NCI-H1930 (cell line): ENCODE measurements at places on chromosomes 12 and 14.

GRCh38 chr12:66964629-66965028, 285.8 kb upstream of the GRIP1 start:
- no peak for DNase-seq

DNA sequence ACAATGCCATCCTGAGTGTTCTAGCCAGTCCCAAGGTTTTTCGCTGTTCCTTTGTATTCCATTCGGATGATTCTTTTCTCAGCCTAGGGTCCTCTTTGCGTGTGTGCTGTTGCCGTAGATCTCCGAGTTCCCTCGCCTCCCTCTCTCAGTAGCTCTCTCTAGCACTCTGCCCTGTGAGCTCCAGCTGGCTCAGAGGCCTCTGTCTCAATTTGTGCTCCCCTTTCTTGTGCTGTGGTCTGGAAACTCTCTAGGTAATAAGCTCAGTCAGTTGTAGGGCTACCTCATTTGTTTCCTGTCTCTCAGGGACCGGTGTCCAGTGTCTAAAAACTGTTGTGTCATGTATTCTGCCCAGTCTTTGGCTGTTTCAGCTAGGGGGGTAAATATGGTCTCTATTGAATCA, 179.3 kb downstream of the PCNX1 start:
- no peak for DNase-seq

DNA sequence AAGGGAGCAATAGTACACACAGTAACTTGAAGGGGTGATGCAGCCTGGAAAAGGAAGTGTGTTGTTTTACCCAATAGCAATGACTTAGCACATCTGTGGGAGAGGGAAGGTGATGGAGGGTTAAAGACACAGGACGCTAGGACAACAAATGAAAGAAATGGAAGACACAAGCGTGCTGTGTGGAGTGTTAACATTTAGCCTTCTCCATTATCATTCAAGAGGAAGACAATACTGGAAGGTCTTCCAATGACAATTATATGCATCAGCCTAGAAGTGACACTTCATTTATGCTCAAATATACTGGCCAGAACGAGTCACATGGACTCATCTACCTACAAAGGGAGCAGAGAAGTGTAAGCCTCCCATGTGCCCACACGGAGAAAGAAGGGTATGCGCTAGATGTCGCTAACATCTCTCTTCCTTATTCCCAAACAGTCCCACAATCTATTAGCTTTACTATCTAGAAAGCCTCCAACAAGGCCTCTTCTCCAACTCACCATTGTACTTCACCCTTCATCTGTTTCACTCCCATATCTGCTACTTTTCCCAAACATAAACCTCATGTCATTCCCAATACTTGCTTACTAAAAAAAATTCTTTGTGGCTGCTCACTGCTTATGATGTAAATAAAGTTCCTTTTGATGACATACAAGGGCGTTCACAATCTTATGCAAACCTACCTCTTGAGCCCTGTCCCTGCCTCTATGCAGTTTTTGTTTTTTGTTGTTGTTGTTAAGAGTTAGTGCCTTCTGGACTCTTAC, 20.3 kb downstream of the PPM1H start:
- DNase-seq, result no peak

GRCh38 chr12:122995503-122996187, 15.2 kb downstream of the ARL6IP4 start:
- no peak for DNase-seq

- DNase-seq, result no peak
These were observed 35.3 kb downstream of the SDR9C7 start for GRCh38 chr12:56898938-56899337.

GRCh38 chr12:68102731-68103130, 56.8 kb downstream of the IFNG start:
- no peak for DNase-seq

DNA sequence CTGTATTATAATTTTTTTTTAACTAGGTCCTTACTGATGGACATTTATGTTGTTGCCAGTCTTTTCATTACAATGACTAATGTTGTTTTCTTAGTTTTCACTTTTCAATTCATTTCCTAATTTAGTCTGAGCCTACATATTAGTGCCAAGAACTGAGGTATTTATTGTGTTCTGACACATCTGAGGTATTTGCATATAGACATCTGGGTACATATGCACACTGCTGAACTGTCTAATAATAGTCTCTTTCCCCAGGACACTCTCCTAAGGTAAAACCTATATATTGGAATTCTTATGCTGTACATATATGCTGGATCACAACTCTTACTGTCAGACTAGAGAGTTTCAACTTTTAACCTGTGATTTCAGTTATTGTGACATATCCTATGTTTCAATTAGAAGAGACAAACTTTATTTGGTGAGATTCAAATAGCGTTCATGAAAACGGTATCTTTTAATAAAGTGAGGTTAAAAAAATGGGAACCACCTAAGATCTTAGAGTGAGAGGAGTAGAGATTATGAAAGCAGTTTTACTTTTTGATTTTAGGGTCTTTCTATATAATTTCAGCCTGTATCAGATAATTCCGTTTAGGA, 263.2 kb downstream of the RAD51B start:
- DNase-seq, result no peak

DNA sequence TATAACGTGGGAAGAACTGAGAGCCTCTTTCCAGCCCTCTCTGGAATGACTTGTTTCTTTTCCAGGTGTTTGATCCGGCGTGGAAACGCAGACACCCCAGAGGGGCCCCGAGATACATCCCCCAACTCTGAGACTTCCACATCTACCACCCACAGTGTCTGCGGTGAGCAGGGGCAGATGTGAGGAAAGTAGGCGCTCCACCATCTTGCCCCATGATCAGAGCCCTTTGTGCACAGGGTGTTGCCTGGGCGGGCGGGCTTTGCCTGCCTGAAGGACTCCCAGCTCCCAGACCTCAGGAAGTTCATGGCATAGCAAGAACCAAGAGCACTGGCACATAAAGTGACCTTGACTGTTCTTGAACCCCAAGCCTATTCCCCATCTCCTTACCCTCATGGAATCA, 2.8 kb downstream of the CARMIL3 start:
- DNase-seq, result no peak

- no peak for DNase-seq
These were observed 178.7 kb upstream of the SOX5 start for GRCh38 chr12:24127919-24128721.

- no peak for DNase-seq
These were observed 60.6 kb upstream of the HECTD1 start for GRCh38 chr14:31268216-31268615.

DNA sequence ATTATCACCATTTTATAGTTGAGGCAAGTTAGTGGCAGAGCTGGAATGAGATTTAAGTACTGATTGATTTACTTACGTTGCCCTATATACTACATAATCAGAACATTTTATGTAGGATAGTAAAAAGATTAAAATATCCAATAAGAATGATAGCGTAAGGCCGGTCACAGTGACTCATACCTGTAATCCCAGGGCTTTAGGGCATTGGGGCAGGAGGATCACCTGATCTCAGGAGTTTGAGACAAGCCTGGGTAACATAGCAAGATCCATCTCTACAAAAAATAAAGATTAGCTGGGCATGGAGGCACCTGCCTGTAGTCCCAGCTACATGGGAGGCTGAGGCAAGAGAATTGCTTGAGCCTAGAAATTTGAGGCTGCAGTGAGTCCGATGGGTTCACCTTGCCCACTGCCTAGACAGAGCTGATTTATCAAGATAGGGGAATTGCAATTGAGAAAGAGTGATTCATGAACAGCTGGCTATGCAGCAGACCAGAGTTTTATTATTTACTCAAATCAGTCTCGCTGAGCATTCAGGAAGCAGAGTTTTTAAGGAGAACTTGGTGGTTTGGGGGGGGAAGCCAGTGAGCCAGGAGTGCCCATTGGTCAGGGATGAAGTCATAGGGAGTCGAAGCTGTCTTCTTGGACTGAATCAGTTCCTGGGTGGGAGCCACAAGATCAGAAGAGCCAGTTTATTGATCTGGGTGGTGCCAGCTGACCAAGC, 24.7 kb upstream of the SGPP1 start:
- DNase-seq, result no peak

- DNase-seq, result no peak
These were observed 34.3 kb downstream of the ERG28 start for GRCh38 chr14:75626396-75626795.

- no peak for DNase-seq
These were observed 5.2 kb upstream of the C12orf56 start for GRCh38 chr12:64395739-64396138.

DNA sequence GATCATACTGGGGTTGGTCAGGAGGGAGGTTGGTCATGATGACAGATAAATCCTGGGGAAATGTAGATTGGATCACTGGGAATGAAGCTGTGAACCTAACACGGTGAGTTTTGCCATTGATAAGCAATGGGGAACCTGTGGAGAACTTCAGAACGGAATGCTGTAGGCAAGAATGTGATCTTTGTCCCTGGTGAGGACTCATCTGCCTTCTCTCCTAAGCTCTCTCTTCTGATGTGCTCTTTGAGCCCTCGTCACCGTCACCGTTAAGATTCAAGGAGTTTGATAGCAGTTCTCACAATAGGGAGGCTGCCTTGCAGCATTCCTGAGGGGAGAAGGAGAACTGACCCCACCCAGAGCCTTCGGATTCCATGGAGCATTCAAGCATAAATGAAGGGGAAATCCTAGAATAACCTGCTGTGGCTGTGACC, 217.6 kb downstream of the ANO6 start:
- DNase-seq, result no peak

DNA sequence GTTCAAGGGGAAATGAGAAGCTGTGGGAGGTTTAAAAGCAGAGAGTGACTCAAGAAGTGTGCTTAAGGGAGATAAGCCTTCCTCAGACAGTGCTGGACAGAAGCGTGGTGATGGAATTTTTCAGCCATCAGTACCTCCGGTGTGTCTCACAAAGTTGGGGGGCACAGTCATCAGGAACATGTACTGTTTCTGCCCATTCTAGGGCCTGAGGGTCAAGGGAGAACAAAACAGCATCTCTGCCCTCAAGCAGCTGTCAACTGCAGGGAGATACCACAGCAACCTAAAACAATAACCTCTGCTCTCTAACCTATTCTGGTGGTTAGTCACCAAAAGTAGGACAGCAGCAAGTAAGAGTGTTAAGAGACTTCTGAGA, 2.0 kb upstream of the STON2 start:
- no peak for DNase-seq

GRCh38 chr14:104577426-104577825, 2.1 kb upstream of the C14orf180 start:
- DNase-seq, result no peak

DNA sequence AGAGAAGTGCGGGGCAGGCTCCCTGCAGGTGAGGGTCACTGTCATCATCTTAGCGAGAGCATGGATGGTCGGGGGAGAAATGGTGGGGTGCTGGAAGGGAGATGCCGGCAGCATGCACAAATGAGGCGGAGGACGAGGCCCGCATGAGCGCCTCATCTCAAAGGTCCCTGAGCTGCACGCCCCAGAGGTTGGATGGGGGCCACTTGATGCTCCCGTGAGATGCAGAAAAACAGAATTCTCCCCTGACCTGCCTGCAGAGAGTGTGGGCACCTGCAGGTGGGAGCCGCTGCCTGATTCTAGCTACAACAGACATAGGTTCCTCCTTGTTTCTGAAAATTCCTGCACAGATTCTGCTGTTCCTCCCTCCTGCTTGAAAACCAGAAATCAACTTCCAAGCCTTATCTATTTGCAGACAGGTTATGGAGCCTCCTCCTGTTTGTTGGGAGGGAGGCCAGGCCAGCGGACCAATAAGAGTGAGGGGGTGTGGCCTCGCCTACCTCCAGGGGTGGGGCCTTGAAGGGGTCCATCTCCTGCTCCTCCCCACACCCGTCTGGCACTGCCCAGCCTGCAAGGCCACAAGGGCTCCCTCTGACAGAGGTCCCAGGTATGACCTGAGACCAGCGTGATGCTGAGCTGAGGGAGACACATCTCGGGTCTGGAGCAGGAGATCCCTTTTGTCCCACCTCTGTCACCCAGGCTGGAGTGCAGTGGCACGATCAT, 67.2 kb downstream of the KDM2B start:
- peak; percentile 22 for DNase-seq

- no peak for DNase-seq
These were observed 252.2 kb upstream of the FOXN3 start for GRCh38 chr14:89669193-89669592.

DNA sequence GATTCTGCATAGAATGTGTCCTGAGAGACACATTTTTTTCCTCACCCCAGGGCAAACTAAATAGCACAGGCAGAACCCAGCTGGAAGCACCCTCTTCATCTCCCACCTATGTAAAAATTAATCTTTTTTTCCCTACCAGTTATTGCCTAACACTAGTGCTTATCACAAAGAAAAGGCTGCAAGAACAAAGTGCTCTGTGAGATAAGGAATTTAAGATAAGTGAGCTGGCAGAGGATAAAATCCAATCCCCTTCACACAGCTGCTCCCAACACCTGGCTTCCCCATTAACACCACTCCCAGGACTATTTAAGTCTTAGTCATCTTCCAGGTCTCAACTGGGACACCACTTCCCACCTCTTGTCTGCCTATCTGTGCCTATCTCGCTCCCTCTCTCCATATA, 75.2 kb downstream of the TTC9 start:
- no peak for DNase-seq

DNA sequence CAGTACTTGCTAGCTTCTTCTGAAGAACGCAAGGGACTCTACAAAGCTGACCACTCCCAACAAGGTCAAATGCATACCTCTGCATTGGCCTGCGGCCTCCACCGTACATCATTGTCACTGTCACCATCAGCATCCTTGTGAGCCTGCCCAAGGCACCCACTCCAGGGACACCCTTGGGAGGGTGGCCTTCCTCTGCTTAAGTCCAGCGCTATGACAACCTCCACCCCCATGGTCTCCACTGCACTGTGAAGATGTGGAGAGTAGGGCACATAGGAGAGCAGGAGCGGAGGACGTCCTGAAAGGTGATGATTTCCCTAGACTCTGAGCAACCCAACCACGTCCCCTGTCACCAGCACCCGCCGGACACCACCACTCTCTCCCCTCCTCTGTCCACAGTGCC, 252.8 kb downstream of the ALG10 start:
- no peak for DNase-seq

DNA sequence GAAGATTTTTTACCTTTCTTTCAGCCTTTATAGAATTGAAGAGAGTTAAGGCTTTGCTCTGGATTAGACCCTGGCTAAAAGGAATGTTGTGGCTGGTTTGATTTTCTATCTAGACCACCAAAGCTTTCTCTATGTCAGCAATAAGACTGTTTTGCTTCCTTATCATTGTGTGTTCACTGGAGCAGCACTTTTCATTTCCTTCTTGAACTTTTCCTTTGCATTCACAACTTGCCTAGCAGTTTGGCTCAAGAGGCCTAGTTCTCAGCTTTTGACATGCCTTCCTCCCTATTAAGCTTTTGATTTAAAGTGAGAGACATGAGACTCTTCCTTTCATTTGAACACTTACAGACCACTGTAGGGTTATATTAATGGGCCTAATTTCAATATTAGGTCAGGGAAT, 64.1 kb upstream of the USP15 start:
- no peak for DNase-seq

DNA sequence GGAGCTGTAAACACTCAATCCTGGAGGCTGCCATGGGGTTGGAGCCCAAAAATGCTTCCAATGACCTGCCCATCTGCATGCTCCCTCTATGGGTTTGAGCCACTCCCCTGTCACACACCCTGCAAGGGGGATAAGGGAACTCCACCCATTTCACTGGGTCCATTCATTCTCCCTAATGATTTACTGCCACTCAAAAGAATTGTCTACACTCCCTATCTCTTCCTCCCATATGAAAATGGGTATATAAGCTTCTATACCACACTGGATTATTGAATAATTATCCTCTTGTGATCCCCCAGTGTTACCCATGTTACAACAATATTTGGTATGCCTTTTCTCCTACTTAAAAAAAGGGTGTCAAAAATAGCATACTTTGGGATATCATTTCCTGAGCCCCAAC, 260.8 kb upstream of the CCDC196 start:
- no peak for DNase-seq

- DNase-seq, result no peak
These were observed 5.0 kb upstream of the NPAS3 start for GRCh38 chr14:32933629-32934072.

- DNase-seq, result no peak
These were observed 25.2 kb upstream of the SCFD1 start for GRCh38 chr14:30596935-30597334.
